ENCODE measurements at places on chromosomes 11 and 22.

- peak; percentile 20 for DNase-seq
Observed at GRCh38 chr11:34250732-34251588, 106.8 kb downstream of the ABTB2 start.

DNA sequence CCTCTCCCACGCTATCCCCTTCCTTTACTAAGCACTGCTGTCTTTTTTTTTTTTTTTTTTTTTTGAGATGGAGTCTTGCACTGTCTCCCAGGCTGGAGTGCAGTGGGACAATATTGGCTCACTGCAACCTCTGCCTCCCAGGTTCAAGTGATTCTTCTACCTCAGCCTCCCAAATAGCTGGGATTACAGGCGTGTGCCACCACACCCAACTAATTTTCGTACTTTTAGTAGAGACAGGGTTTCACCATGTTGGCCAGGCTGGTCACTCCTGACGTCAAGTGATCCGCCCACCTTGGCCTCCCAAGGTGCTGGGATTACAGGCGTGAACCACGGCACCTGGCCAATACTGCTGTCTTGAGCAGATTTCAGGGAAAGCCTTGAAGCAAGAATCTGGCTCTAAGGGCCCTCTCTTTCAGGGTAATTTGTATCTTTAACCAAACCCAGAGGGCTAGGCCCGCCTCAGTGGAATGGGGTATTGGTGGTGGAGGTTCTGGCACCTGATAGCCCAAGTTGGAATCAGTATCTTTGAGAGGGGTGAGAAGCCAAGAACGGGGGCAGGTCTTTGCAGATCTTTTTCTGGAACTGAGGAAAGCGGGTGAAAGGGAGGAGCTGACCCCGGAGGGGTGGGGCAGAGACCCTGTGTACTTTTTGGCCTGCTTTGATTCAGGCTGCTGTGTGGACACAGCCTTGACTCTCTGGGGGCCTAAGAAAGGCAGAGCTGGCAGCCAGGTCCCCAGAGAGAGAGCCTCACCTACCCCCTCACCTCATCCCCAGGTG, 37.0 kb downstream of the TRIOBP start:
- DNase-seq: no peak

GRCh38 chr11:70551351-70552166, 153.2 kb downstream of the CTTN start:
- no peak for DNase-seq

GRCh38 chr11:73538381-73538872, 59.5 kb downstream of the FAM168A start:
- DNase-seq: no peak

GRCh38 chr11:13316528-13316961, 39.0 kb downstream of the BMAL1 start:
- DNase-seq: no peak

GRCh38 chr11:14578541-14578956, 58.4 kb upstream of the PSMA1 start:
- DNase-seq: no peak

DNA sequence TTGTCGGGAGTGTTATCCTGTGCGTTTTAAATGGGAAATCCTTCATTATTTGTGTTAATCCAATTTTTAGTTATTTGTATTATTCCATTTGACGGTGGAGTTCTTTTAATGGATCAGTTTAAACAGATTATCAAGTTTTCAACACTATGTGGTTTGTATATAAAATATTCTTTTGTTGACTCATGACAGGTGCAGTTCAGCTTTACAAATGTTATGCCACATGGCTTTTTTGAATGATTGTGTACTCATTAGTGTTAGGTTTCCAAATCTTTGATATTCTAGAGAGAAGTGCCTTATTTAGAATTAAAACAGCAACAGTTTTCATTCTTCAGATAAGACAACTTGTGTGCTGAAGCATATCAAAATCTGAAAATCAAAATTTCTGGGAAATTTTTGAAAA, 2.4 kb downstream of the JAM3 start:
- no peak for DNase-seq

DNA sequence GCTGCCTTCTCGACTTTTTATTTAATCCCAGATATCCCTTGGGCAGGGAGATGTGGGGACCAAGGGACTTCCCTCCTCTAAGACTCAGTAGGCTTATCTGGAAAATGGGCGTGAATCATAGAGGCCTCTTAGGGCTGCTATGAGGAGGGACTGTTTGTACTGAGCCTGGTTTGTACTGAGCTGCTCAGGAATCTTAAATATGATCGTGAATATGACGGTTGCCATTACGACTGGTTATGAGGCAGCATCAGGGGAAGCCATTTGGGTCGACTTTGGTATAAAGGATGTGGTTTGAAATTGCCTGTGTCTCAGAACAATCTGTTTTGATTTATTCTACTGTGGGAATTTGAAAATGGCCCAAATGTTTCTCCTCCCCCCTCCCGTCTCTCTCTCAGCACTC, 20.6 kb downstream of the TSPAN18 start:
- DNase-seq: no peak

DNA sequence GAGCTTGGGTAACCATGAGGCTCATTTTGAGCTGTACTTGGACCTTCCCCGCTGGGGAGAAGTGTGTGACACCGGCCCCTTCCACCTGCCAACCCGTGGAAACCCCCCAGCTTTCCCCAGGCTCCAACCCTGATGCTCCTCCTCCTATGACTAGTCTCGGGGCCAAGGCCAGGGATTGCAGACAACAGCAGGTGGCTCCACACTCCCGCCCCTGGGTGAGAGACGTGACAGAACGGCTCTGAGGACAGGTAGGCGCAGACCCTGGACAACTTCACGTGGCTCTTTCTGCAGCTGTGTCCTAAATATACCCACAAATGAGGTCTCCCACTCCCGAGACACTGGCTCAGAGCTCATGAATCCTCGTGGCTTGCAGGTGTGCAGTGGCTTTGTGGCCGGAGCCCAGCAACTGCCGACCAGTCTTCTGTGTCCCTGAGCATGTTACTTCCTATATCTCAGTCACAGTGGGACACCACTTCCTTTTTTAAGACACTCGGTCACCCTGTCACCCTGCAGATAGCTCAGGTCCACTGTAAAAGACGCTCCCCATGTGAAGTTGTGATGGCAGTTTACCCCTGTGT, 55.2 kb downstream of the NECTIN1 start:
- DNase-seq: no peak

GRCh38 chr22:39592081-39593065, 21.8 kb downstream of the CACNA1I start:
- DNase-seq: no peak

GRCh38 chr11:66045177-66045639, 3.8 kb downstream of the GAL3ST3 start:
- DNase-seq: peak; percentile 45

- DNase-seq: no peak
Observed at GRCh38 chr11:126305699-126306098, 1.8 kb downstream of the DCPS start.

GRCh38 chr11:748007-748359, 719 bp downstream of the TALDO1 start:
- DNase-seq: no peak

DNA sequence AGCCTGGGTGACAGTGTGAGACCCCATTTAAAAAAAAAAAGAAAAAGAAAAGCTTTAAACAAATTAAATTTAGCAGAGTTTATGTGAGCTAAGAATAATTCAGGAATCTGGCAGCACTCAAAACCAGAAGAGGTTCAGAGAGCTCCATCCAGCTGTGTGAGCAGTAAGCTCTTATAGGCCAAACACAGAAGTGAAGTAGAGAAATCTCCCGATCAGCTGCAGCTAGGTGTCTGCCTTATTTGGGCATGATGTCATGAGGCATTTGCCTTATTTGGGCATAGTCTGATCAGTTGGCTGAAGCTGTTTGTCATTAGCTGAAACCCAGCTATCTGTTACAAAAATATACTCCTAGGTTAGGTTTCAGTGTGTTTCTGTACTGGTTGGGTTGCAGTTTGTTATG, 8.2 kb downstream of the MS4A15 start:
- no peak for DNase-seq

DNA sequence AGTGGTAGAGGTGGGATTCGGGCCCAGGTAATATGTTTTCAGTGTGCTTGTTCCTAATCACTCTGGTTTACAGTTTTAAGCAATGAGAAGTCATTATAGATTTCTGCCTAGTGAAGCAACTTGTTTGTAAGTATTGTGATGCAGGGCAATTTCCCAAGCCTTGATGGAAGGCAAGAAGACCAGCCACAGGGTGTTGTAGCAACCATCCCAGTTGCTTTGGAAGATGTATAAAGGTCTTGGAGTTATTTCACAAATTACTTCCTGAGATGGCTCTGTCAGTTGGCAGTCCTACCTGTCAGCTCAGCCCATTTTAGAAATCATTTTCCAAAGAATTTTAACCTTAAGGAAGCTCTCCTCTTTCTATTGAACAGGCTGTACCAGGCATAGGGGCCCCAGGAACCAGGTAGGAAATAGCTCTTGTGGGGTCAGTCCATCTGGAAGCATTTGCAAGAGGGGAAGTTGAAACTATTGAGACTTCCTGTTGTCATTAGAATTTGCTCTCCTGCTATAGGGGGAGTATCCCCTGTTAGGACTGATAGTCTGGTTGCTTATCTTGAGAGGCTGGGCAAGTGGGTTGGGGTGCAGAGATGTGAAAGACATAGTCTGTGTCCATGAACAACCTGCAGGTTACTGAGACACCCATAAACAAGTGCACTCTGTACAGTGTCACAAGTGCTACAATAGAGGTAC, 47.9 kb downstream of the STIM1 start:
- no peak for DNase-seq

- DNase-seq: no peak
Observed at GRCh38 chr11:120064341-120064740, 73.6 kb downstream of the TRIM29 start.

DNA sequence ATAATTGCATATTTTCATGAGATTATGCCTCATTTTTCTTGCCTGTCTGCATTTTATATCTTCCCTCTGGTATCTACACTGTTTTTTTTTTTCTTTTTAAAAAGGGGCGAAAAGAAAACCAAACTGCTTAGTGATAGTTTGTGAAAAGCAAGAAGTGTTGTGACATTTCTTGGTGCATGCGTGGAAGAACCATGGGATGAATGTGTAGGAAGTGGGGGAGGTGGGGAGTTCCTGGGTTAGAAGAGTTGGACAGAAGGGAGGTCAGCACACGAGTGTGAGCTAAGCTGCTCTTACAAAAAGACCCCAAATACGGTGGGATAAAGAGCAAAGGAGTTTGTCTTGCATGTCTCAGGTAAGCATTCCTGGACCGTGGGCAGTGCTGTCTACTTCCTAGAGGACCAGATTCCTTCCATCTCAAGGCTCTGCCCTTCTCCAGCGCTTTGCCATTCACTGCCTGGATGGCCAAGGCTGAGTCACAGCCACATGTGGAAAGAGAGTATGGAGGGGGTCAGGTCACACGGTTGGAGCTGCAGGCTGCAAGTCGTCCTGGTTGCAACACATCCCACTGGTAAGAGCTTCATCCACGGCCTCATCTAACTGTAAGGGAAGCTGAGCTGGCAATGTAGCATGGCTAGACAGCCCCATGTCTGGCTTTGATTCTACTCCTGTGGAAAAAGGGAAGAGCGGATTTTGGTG, 300.6 kb downstream of the DDX10 start:
- DNase-seq: no peak

GRCh38 chr11:82267186-82267585, 466.5 kb downstream of the FAM181B start:
- DNase-seq: no peak

DNA sequence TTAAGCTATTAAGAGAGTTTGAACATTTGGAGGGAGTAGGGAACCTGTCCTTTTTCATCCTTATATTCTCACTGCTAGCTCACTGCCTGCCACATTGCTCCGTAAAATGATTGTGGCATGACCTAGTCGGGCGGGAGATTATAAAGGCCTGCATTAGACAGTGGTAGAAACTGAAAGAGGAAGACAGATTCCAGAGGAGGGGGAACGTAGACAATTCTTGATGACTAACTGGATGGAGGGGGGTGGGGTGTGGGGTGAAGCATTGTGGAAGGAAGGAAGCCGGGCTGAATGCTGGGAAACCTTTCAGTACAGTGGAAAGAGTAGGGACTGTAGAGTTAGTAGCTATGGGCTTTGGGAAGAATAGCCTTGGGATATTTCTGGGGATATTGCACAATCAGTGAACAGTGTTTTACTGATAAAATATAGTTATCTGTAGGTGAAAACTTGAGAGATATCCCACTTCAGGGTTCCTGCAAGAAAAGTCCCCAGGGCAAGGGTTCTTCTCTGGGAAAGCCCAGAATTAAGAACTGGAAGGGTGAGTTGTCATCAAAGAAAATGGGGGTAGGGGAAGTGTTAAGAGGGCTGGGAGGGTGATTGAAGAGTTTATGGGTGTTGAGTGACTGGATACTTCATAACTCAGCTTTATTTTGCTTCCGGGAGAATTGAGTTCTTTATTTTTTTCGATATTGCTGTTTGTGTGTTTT, 2.1 kb downstream of the MED15 start:
- DNase-seq: peak; percentile 26

DNA sequence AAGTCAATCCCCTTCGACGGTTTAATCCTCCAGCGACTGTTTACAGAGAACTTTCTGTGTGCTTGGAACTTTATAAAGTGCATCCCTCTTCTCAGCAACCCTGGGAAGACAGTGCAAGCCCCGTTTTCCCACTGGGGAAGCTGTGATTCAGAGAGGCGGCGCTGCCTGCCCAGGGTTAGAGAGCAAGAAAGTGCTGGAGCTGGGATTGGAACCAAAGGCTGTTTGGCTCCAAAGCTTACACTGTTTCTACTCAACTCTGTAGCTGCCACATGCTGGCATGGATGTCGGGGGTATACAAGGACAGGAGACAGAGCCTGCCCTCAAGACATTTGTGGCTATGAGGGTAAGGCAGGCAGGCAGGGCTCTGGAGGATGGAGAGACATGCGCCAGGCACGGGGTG, 13.0 kb downstream of the FBLN1 start:
- no peak for DNase-seq

DNA sequence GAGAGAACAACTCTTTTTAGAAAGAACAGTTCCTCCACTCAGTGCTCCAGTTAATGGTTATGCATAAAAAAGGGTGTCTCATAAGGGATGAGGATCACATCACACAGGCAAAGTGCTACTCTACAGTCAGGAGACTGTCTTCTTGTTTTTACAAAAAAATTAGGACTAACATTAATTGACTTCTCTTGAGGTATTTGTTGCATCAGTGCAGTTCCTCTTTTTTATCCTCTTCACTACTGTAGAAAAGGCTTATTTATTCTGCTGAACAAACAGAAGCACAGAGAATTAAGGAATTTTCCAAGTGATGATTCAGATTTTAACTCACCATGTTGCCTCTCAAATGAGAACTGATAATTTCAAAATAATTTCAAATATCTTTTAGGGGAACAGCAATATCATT, 1.9 kb downstream of the MMP8 start:
- no peak for DNase-seq

GRCh38 chr11:59582006-59582405, 33.6 kb downstream of the OSBP start:
- no peak for DNase-seq

- DNase-seq: no peak
Observed at GRCh38 chr11:12241971-12242672, 131.7 kb downstream of the MICAL2 start.

All from occipital lobe (tissue), 3 donors.